Hematopoietic multipotent progenitor cell treated with erythropoietin and hydrocortisone succinate and interleukin-3 and kit ligand, for 15 days (in vitro differentiated cells): ENCODE measurements at places on chromosomes 7 and 10.
A peak's percentile ranks its signal among the peaks of the same experiment; 100 is the strongest.

- no peak for DNase-seq
Observed at GRCh38 chr10:118028619-118029018, 18.1 kb downstream of the RAB11FIP2 start.

DNA sequence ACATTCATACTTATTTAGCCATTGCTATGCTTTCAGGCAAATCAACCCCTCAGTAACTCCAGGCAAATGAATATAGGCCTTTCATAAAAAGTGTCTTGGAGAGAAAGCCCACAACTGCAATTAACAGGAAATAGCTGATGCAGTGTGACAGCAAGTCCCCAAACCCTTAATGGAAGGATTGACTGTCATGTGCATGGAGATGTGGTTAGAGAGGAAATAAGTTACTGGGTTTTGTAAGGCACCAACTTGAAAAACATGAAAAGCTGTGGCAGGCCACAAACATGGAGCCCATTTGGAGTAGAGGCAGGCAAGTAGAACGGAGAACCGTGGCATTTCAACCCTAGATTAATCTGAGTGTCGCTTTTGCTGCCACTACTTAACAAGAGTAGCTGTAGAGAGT lies 549.4 kb upstream of the C7orf33 start:
- no peak for DNase-seq

GRCh38 chr10:59624951-59625350 lies 84.7 kb downstream of the SLC16A9 start:
- DNase-seq = no peak

- no peak for DNase-seq
Observed at GRCh38 chr10:33336582-33337325, 2.3 kb upstream of the NRP1 start.

GRCh38 chr10:30007406-30007805 lies 52.0 kb downstream of the JCAD start:
- no peak for DNase-seq

DNA sequence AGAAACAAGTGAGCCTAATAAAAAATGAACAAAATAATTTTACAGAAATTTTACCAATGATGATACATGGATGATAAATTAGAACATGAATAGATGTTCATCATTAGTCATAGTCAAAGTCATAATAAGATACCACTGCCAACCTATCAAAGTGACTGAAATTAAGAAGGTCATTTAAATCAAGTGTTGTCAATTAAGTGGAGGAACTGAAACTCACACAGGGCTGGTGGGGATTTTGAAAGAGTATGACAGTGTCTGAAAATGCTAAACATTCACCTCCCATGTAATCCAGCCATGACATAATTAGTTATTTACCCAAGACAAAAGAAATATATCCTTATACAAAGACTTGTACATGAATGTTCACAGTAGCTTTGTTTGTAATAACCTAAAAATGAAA lies 57.1 kb upstream of the DYNC1I1 start:
- DNase-seq = no peak

- no peak for DNase-seq
Observed at GRCh38 chr10:43931308-43931930, 282.7 kb upstream of the ZNF32 start.

DNA sequence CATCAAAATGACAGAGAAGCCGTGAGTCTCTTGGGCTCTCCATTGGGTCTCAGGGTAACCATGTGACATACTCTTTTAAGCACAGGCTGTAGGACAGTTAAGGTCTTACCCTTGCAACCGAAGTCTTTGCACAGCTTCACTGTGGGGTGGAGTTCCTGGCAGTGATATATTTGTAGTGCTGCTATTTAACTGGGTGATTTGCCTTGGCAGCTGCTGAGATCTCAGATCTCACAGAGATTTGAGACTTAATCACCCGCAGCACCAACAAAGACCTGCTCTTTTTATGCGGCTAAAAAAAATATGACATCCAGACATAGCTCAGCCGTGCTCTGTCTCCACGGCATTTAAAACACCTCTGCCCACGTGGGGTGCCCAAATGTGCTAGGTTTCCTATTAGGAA lies 63.4 kb upstream of the NPTX2 start:
- DNase-seq = no peak

GRCh38 chr10:135601-136464 lies 578 bp downstream of the ZMYND11 start:
- peak; percentile 46 for DNase-seq

DNA sequence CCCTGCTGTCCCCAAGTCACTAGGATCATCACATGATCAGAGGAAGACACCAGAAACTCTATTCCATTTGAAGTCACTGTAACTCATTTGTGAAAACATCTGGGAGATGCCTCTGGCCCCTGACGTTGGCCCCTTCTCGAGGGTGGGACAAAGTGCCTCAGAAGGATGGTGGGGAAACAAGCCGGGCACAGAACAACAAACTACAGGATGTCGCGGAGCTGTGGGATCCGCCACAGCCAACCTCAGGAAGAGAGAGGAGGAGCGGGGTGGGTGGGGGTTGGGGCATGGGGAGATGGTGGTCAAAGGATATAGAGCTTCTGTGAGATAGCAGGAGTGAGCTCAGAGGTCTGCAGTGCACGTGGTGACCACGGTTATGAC lies 265.6 kb upstream of the TCERG1L start:
- DNase-seq = no peak

GRCh38 chr10:5616836-5617235 lies 49.6 kb downstream of the ASB13 start:
- DNase-seq = no peak

- DNase-seq = no peak
Observed at GRCh38 chr10:636769-637168, 52.7 kb downstream of the DIP2C start.

DNA sequence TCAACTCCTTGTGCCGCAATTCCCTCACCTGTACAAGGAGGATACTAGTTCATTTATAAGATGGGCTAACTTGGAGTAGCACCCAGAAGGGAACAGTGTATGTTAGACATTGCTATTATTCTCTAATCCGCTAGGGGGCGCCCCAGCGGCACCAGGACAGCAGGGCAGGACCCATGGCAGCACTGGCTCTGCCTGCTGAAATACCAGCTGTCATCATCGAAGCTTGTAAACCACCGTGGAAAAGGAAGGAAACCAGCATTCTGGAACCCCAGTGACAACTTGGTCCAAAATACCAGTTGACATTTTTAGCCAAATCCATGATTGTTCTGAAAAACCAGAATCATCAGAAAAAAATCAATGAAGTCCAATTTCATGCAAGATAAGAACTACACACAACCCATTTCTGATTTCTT lies 134.4 kb downstream of the ITGA8 start:
- peak; percentile 71 for DNase-seq

DNA sequence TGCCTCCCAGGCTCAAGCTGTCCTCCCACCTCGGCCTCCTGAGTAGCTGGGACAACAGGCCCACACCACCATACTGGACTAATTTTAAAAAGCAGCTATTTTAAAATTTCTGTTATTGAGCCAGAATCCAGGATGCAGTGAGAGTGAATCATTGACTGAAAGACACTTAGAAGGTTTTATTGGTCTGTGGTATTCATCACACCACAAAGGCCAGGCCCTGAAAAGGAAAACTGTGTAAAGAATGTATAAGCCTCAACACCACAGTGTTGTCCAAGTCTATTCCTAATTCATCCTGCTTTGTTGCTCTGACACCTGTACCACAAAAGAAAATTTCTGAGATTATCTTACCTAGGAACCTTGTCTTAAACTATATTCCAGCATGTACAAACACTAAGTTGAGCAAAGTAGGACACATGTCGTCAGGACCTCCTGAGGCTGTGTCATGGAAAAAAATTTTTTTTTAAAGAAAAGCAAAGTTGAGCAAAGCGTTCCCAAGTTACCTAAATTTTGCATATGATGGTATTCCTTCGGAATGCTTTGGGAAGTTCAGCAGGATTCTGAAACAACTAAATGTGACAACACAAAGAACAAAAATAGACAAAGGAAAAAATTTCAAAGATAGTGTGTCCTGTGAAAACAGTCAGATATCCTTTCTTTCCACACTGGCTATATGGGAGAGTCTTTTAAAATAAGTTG lies 129.6 kb upstream of the MKLN1 start:
- DNase-seq = no peak

GRCh38 chr7:77904252-77904651 lies 105.7 kb downstream of the PHTF2 start:
- no peak for DNase-seq

- no peak for DNase-seq
Observed at GRCh38 chr10:93598157-93598556, 2.9 kb downstream of the RBP4 start.

DNA sequence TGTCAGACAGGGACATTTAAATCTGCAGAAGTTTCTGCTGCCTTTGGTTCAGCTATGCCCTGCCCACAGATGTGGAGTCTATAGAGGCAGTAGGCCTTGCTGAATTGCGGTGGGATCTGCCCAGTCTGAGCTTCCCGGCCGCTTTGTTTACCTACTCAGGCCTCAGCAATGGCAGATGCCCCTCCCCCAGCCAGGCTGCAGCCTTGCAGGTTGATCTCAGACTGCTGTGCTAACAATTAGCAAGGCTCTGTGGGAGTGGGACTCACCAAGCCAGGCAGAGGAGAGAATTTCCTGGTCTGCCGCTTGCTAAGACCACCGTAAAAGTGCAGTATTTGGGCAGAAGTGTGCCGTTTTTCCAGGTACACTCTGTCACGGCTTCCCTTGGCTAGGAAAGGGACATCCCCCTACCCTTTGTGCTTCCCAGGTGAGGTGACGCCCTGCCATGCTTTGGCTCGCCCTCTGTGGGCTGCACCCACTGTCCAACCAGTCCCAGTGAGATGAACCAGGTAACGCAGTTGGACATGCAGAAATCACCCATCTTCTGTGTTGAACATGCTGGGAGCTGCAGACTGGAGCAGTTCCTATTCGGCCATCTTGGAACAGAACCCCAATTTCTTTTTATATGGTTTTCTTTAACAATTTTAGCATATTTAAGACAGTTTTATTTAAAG lies 28.4 kb upstream of the VWDE start:
- DNase-seq = no peak

DNA sequence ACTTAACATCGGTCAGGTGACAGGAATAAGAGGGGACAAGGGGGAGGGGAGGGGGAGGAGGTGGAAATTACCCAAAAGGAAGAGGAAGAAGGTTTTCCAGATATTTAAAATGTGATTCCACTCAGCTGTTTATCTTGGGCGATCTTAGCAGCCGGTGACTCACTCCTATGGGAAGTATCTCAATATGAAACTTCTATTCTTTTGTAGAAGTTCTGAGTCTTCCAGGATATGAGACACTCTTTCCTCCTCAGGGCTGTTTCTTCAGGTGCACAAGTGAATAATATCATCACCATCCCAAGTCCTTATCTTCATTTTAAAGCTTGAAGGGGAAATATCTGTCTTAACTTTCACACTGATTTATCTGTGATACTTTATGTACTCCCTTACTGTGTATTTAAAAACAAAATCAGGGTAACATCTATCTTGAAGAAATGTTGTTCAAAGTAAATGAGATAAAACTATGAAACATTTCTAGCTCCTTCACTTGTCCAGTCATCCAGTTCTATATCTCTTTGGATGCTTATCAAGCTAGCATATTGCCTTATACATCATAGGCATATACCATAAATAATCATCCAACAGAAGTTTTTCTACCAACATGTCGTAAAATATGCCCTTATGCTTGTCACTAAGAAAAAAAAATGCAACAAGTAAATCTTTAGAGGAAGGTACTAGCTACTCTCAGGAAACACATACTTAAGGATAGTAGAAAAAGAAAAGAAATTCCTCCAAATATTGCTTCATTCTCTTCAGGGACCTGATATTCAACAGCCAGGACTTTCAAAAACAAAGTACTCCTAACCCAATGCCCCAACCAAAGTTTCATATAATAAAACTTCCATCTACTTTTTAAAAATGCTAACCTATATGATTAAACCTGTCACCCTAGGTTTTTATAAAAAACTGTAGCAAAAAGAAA lies 13.7 kb downstream of the DOCK4 start:
- no peak for DNase-seq

DNA sequence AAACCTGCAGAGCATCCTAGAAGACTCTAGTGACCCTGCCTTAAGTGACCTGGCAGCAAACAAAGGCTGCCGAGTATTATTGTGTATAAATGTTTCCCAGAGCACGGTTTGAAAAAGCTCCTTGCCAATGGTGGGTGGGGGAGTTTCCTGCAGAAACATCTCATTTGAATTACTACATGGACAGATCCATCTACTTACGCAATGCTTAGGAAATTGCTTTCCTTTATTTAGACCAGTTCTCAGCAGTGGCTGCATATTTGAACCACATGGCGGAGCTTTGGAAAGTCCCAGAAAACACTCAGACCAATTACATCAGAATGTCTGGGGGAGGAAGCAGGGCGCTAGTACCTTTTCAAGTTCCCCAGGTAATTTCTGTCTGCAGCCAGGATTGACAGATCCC lies 560.9 kb downstream of the SDK1 start:
- no peak for DNase-seq

DNA sequence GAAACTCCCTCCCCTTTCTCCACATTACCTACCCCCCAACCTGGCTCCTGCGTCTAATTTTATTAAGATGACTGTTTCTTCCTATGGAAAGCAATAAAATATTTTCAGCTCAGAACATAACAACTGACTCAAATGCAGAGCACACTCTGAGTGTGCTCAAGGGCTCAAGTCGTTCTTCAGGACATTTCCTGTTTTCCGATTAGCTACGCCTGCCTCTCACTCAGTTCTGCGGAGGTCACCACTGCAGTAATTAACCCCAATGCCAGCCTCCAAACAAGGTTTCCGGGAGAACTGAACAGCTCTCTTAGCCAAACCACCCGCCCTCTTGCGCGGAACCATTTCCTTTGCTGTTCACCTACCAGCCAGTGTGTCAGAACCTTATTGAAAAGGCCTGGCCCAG lies 19.3 kb downstream of the MYOF start:
- DNase-seq = no peak

DNA sequence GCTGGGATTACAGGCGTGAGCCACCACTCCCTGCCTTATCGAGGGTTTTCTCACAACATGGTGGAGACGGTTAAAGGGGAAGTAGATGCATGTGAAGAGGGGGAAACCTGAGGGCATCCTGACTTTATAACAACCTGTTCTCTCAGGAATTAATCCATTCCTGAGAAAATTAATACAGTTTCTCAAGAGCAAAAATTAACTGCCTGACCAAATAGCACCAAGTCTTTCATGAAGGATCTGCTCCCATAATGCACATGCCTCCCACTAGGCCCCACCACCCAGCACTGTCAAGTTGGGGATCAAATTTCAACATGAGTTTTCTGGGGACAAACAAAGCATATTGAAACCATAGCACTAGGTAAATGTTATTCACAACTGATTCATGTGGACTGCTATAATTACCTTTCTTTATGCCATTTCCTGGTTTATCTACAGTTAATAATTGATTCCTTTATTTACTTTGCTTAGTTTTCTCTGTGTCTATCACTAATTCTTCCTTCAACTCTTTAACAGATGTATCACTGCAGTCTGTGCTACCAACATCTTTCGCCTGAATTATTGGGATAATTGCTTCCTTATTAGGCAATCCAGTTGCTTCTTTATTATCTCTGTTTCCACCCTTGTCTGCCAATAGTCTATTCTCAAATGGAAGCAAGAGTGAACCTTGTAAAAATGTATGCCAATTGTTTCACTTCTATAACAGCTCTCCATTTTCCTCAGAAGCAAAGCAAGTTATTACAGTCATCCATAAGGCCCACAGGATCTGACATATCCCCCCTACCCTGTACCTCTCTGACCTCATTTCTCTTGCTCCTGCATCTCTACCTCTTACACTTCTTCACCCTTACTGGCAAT lies 12.9 kb upstream of the MICU1 start:
- DNase-seq = no peak
